ENCODE measurements at places on chromosomes 1 and 21.
A peak's percentile ranks its signal among the peaks of the same experiment; 100 is the strongest.

DNA sequence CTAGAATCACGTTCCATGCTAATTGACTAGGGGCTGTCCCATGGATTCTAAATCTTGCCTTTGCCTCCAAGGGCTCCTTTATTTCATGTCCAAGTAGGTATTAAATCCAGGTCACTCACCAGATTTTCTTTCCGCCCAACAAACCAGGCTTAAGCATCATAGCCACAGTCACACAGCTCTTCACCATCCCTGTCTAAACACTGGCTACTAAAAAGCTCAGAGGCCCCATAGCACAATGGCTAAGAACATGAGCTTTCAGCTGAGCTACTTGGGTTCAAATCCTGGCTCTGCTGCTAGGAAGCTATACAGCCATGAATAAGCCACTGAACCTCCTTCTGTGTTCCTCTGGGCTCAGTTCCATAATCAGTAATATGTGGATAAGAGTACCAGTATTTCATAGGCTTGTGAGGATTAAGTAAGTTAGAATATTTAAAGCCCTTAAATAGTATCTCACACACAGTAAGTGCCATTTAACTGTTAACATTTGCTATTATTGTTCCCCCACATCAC, 277.2 kb upstream of the GJB5 start:
- DNase-seq, result no peak

- DNase-seq, result no peak
Observed at GRCh38 chr1:229841230-229841629, 215.2 kb downstream of the URB2 start.

- no peak for DNase-seq
Observed at GRCh38 chr1:91537281-91537986, 36.8 kb downstream of the CDC7 start.

GRCh38 chr1:5506634-5507033, 485.6 kb downstream of the NPHP4 start:
- DNase-seq, result no peak

- DNase-seq, result no peak
Observed at GRCh38 chr21:30072496-30072895, 94.1 kb downstream of the CLDN17 start.

DNA sequence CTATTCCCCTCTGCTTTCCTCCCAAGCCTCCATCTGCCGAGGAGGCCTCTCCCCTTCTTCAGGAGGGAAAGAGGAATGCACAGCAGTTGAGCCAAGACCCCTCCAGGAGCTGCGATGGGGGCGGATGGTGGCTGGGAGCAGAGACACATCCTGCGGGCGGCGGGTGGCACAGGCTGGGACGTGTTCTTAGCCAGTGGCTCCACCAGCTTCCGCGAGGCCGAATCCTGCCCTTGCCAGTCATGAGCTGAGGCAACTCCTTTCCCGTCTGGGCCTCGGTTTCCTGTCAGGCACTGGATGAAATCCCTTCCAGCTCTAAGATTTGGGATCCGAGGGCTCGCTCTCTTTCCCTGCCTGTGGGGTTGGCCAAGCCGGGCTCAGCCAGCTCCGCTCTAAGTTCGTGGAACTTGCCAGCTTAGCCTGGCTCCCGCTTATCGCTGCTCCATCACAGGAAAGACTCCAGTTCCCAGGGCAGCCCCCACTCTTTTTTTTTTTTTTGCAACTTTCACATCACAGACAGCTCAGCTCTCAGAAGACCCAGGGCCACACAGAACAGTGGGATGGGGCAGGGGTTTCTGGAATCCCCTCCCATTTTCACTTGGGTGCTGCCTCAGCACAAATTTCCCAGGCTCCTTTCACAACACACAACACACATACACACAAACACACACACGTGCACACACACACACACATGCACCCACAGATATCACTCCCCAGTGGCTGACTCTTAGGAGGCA, 506 bp downstream of the MYOM3 start:
- DNase-seq, result no peak

DNA sequence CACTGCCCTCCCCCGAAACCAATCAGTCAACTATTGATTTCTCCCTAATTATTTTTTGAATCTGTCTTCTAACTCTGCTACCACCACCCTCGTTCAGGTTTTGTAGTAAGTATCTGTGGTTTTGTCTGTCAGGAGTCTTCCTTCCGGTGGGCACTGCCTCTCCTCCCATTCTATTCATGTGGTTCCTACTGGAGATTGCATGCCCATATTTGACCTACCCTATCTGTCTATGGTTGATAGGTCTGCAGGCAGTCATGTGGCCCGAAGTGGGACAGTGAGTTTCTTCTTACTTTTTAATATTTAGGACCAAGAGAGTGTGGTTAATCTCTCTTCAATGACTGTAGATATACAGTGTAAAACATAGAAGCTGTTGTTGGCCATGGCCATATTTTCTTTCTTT, 17.8 kb upstream of the MAST2 start:
- peak; percentile 2 for DNase-seq

DNA sequence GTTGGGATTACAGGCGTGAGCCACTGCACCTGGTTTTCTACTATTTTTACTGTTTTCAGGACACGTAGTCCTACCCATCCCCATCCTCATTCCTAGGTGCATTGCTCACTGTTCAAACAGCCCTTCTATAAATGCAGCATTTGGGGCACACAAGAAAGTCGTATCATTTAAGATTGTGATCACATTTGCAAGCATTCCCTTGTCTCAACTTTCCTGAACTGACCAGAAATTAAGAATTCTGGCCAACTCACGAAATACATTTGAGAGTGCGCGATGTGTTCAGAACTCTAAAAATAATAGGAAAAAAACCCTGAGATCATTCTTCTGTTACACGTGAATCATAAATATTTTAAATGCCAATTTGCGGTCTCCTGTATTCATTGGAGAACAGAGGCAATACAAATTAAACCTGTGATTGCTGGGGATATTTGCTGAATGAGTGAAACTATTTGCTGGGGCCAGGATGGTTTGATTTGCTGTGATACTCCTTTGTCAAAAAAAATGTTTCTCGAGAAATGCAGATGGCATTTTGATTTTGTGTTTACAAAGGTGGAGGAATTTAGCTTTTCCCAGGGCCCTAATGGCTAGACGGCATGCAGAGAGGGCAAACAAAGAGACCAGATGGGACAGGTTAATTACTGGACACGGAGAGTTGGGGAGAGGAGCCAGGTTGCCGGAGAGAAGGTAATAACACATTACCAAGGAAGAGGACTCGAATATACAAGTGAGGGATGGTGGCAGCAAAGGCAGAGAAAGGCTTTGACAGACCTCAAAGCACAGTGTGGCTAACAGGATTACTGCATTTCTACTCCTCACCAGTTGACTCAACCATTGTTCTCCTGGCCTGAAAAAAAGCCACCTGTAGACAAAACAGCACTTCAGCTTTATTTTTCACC, 38.4 kb downstream of the STPG1 start:
- DNase-seq, result no peak

DNA sequence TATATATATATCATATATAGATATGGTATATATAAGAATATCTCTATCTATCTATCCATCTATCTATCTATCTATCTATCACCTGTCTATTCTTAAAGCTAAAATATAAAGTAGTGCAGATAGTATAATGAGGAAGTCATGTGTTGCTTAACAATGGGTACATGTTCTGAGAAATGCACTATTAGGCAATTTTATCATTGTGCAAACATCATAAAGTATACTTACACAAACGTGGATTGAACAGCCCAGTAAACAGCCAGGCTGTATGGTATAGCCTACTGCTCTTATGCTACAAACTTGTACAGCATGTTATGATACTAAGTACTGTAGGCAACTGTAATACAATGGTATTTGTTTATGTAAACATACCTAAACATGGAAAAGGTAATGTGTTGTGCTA, 621.0 kb upstream of the NCAM2 start:
- no peak for DNase-seq

- DNase-seq, result no peak
Observed at GRCh38 chr1:5915587-5916571, 76.3 kb downstream of the NPHP4 start.

DNA sequence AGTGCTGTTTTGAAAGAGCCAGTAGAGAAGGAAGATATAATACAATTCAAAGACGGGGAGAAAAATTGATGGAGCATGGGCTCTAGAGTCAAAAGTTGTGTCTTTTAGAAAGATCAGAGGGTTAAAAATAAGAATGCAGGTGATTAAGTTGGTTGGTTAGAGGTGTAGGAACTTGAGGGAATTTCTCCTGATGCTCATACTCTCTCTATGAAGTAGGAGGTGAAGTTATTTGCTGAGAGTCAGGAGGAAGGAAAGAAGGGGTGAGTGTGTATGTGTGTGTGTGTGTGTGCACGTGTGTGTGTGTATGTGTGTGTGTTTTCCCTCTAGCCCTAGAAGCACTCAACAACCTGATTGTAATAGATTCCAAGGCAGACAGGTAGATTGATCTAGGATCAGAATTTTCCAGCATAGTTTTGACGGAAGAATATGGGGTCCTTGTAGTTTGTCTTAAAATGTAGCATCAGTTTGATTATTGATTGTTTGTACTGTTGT, 88.3 kb upstream of the MACF1 start:
- DNase-seq, result no peak

GRCh38 chr1:156246241-156246780, 1.5 kb downstream of the PAQR6 start:
- DNase-seq, result no peak

GRCh38 chr21:19999369-20000272, 998.6 kb upstream of the NCAM2 start:
- no peak for DNase-seq

DNA sequence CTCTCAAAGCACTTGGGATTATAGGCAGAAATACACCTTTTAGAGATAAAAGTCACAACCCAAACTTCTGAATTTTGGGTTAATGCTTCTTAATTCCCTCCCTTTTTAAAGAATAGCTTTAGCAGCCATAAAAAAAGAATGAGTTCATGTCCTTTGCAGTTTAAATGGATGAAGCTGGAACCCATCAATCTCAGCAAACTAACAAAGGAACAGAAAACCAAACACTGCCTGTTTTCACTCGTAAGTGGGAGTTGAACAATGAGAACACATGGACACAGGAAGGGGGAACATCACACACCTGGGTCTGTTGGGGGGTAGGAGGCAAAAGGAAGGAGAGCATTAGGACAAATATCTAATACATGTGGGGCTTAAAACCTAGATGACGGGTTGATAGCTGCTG, 55.8 kb downstream of the SLC27A3 start:
- DNase-seq, result no peak
